Kidney capillary endothelial cell (primary cell): ENCODE measurements at places on chromosomes 13 and 19.

GRCh38 chr13:36665630-36666029 is 8.2 kb upstream of the SERTM1 start:
- DNase-seq = no peak

DNA sequence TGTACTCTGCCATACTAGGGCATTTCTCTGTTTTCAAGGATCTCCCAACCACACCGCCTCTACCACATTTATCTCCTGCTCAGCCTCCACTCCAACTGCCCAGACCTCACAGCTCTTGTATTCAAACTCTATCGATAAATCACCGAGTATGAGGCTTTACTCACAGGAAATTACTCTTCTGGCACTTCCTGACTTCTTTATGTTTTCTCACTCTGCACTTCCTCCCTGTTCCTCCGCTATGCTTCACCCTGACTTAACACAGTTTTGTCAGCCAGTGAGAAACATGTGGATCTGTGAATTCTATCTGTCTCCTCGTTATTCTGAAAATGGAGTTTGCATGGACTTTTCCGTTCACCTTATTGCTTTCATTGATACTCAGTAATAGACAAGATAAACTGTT is 2.6 kb upstream of the CARD8 start:
- peak; percentile 71 for DNase-seq

GRCh38 chr19:15210323-15210781 is 9.6 kb upstream of the NOTCH3 start:
- no peak for DNase-seq

DNA sequence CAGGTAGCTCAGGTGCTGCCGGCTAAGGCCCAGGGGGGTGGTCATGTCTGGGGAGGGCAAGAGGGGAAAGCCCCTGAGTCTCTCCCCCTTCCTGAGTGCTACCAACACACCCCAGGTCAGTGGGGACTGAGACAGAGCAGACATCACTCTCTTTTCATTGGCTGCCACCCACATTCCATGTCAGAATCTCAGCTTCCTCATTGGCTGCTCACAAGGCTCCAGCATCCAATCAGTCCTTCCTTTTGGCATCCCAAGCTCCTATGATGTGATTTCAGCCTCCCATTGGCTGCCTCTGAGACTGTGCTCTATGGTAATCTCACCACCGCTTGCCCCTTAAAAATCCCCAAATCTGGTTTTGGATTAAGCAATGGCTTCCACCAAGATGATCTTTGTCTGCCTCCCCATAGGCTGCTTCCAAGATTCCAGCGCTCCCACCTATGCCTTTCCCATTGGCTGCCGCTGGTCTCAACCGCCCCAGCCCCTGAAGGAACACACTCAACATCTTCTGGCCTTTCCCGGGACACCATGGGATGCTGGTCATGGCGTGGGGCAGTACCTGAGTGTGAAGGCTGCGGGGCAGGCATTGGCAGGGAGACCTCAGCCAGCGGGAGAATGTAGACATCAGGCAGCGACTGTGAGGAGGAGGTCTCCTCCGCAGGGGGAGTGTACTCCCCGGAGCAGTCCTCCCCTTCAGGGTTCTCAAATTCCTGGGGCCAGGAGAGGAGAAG is 2.0 kb downstream of the LMTK3 start:
- DNase-seq = no peak
